Epithelial cell of proximal tubule (primary cell): ENCODE measurements at places on chromosomes 16 and 17.

DNA sequence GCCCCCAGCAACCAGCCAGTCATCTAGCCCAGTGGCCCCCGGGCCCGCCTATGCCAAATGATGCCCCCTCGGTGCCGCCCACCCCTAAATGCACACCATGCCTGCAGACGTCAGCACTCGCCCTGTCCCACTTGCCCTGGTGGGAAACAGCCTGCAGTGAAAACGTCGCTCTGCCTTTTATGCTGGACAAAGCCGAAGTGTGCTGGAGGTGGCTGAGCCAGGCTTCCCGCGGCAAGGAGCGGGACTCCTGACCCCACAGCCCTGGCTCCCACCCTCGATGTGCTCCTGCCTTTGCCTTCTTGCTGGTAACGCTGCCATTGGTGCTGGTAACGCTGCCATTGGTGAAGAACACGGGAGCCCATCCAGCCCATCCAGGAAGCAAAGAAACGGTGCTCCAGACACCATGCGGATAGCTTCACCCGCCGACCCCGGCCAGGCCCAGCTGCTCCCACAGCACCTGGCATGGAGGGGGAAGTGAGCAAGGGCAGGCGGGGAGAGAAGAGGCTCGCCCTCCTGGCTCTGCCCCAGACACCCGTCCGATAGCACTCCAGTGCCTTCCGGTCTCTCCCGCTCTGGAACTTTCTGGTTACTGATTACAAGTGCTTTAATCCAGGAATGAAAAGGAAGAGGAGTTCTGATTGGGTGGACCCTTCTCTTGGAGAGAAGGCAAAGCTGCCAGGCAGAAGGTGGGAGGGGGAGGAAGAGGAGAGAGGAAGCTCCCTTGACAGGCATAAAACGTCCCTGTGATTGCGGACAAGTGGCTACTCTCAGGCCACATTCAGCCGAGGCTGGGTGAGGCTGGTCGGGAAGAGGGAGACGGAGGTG lies 4.0 kb upstream of the BAIAP2 start:
- no peak for DNase-seq

GRCh38 chr17:3167574-3167973 lies 29.7 kb upstream of the OR1A2 start:
- DNase-seq = no peak

- no peak for DNase-seq
These were observed 193.9 kb downstream of the IRF8 start for GRCh38 chr16:86092586-86093480.

- no peak for DNase-seq
These were observed 204.2 kb downstream of the CYLD start for GRCh38 chr16:50946098-50946497.

DNA sequence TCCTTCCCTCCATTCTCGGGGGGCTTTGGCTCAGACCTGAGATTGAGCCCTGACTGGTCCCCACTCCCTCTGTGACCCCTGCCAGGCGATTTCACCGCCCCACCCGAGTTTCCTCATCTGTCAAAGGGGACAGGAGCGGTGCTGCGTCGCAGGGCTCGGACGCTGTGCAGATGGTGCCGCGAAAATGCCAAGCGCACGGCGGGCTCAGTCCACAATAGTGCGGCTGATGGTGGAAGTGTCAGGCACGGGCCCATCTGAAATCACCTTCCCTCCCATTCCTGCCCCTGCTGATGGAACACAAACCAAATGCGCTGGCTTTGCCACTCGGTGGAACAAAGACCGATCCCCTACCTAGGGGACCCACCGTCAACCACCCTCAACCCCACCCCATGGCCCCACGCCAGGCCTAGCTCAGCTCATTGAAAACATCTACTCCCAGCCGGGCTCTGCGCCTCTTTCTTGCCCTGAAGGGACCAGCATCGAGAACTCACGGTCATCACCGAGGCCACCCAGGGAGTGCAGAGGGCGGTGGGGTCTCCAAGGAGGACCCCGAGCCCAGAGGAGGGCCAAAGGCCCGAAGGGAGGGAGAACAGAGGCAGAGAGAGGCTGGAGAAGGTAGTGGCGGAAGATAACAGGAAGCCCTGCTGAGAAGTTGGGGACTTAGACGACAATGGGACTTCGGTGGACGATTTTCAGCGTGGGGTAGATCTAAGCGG lies 1.4 kb downstream of the CARHSP1 start:
- no peak for DNase-seq

DNA sequence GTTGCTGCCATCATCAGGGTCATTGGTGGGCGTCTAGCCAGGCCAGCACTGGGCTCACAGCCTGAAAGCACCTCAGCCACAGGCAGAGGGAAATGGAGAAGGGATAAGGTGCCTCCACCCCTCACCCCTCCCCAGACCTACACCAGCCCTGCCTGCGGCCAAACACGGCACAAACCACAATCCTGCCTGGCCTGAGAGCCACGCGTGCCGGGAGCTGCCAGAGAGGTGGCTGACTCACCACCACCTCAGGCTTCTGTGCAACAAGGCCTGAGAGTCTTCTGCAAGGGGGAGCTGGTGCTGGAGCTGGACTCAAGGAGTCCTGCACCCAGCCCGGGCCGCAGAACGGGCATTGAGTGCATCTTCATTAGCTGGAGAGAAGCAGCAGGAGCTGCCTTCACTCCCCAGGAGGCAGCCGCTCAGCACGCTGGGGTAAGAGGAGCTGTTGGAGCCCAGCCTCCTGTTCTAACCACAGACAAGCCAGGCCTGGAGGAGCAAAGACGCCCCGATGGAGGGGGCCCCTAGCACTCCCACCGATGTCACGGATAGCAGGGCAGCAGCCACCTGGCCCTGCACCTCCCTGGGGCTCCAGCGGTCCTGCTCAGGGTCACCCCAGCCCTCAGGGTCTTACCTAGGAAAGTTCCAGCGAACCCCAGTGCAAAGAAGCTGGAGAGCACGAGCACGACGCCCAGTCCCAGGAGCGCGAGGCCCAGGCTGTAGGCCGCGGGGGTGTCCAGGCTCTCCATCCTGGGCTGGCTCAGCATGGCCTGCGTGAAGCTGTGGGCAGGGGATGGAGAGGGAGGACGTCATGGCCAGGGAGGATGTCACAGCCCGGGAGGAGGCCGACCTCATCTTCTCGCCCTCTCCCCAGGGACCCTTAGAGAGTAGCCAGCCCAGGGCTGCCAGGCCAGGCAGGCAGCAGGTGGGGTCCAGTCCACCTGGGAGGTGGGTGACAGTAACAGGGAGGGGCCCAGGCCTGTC lies 16.0 kb upstream of the RASD1 start:
- DNase-seq = no peak

GRCh38 chr16:79253100-79253631 lies 347.4 kb downstream of the MAF start:
- DNase-seq = no peak

GRCh38 chr17:75476271-75476671 lies 19.8 kb downstream of the TMEM94 start:
- DNase-seq = no peak
